Stimulated activated CD8-positive, alpha-beta memory T cell treated with anti-CD3 and anti-CD28 coated beads, Interleukin-15, amount 100 ng/mL, for 1 hour (primary cell): ENCODE measurements at places on chromosomes 7 and 10.

DNA sequence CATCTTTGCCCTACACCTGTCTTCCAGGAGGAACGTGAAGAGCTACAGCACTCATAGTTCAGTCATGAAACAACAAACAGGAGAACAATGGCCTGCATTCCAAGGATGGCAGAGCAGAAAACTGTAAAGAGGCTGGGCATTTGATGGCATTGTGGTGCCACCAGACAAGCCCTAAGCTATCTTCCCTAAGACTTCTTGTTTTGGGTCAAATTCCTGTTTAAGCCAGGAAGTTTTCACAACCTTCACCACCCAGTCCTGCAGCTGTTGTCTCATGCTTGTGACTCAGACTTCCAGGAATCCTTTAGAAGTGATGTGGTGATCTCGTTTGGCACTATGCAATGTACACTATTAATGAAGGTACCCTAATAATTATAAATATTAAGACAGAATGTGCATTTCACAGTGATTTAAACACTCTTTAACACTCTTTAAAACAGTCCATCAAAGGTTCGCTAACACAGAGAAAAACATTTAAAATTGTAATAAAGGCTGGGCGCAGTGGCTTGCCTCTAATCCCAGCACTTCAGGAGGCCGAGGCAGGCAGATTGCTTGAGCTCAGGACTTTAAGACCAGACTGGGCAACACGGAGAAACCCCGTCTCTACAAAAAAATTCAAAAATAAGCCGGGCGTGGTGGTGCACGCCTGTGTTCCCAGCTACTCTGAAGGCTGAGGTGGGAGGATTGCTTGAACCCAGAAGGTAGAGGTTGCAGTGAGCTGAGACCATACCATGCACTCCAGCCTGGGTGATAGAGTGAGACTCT, 2.7 kb upstream of the HERPUD2 start:
- no peak for DNase-seq

DNA sequence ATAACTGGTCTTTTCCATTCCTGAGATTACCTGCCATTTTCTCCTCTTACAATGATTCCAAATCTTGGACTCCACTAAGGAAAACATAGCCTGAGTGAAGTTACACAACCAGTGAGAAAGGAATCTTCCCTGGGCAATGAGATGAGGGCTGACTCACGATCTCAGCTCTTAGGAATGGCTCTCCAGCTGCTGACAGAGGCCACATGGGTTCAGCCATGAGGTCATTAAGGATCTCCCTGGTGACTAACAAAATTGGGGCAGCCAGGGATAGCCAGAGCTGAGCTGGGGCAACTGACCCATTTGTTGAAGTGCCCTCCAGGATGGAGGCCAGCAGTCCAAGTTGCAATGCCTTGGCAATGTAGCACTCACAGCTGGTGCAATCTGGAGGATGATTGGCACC, 78.7 kb upstream of the MKLN1 start:
- DNase-seq = no peak

GRCh38 chr7:6350433-6351058, 78.1 kb upstream of the CYTH3 start:
- no peak for DNase-seq

GRCh38 chr7:128119036-128119435, 87.8 kb upstream of the LRRC4 start:
- no peak for DNase-seq
